ENCODE measurements at places on chromosomes 11 and 22.

GRCh38 chr22:47169801-47170140, 407.3 kb downstream of the TBC1D22A start:
- no peak for DNase-seq

DNA sequence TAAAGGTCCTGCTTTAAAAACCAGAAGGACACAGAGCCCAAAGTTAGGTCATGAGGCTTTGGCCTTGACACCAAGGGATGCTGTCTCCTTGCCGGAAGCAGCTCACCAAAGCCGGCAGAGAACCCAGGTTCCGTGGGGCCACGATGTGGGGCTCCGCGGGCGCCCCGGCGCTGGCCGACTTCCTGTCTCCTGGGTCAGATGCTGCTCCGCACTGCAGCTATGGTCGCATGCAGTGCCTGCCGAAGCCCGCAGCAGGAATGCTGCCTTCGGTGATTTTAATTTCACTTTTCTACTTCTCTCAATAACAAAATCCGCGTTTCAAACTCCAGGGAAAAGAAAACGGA, 454 bp upstream of the OTUB1 start:
- DNase-seq: peak; percentile 60

DNA sequence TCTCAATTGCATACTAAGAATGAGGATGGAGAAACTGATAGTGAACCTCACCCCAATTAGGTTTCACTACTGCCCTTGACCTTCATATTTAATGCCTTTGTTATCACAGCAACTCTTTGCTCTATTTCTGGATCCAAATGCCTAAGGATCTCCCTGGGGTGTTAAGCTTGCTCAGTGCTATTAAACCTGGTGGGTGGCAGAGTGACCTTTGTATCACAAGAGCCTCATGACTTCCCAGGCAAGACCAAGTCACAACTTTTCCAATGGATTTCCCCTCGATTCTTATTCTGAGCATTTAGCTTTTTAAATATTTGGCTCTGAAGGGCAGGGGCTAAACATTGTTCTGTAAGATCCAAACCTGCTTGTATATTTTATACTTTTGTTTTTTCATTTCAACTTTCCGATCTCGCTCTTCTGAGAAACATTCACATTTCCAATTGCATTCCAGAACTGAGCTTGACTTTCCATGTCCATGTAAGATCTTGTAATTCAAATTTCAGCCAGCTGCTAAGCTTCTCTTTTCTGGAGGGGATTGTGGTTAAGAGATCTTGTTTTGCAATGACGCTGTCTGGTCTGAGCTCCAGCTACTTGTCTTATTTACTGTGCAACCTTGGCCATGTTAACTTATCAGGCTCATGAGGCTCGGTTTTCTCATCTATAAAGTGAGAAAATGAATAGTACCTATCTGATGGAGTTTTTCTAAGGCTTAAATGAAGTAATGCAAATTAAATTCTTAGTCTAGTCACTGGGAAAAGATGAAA, 6.4 kb upstream of the EHF start:
- peak; percentile 89 for DNase-seq

GRCh38 chr22:41668971-41669911, 19.4 kb downstream of the SNU13 start:
- no peak for DNase-seq

GRCh38 chr11:14249121-14249963, 109.6 kb downstream of the RRAS2 start:
- DNase-seq: peak; percentile 68

- DNase-seq: no peak
These were observed 35.6 kb downstream of the KIF18A start for GRCh38 chr11:28072321-28072720.

GRCh38 chr22:43293259-43293654, 49.9 kb downstream of the SCUBE1 start:
- DNase-seq: no peak

DNA sequence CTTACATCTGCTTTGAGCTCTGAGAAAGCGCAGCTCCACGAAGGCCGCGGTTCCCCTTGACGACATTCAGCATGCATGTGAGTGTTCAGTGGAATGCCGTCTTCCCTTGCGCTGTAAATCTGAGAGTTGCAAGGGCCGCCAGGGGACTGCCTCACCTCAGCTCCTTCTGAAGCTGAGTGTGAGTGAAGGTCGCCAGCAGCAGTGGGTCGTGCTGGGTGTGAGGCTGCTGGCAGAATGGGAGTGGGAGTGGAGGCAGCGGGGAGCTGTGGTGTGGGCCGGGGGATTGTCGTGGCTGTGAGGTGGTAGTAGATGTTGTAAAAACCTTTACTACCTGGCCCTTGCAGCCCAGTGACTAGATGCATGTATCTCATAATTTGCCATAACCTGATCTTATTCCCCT, 65.2 kb downstream of the PPP6R2 start:
- no peak for DNase-seq

GRCh38 chr11:110919241-110919922, 207.1 kb upstream of the ARHGAP20 start:
- peak; percentile 52 for DNase-seq

- DNase-seq: peak; percentile 45
These were observed 12.0 kb downstream of the ST14 start for GRCh38 chr11:130171534-130171933.

- peak; percentile 19 for DNase-seq
These were observed 137.5 kb downstream of the CHST1 start for GRCh38 chr11:45527898-45528297.

GRCh38 chr11:12295943-12296342, 81.4 kb upstream of the PARVA start:
- no peak for DNase-seq

DNA sequence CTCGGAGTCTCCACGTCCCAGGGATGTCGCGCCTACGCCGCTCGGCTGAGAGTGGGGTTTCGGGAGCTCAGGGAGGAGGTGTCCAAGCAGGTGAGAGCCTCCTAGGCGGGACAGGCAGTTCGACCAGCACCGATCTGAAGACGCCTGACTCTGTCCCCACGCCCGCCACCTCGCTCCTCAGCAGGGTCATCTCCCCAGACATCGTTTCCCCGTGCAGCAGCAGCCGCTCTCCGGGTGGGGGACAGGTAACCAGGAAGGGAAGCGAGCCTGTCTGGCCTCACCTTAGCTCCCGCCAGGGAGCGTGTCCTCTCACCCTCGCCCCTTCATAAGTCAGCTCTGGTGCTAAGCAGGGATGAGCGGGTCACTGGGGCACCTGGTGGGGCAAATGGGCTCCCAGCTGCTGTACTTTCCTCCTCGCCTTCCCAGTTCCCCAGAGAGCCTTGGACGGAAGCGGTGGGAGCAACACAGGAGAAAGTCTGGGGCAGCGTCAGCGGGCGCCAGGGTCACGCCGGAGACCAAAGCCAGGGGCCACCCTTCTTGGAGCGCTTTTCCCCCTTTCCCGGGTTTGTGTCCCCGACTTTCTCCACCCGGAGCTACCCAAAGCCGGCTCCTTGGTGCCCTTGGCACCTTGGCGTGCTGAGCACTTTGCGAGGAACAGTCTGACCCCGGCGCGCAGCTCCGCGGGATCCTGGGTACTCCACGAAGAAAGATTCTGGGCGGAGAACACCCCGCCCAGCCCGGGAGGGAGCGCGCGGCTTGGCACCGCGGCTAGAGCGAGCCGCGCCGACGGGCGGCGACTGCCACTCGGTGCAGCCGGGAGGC, 1.6 kb downstream of the SPON1 start:
- no peak for DNase-seq

DNA sequence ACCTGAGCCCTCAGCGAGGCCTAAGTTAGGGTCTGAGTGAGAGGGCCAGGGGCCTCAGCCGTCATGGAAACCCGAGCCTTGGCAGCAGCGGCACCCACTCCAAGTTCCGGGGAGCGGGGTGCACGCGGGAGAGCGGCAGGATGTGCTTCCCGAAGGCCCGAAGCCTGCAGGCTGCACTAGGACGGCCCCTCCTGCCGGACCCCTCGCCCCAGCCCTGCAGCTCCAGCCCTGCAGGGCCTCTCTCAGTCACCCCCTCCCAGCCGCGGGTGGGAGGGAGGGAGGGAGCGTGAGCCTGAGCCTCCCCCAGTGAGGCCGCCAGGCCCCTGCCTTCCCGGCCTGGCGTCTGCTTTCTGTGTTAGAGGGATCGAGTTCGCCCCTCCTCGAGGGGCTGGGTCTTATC, 22.6 kb downstream of the MRPL23 start:
- DNase-seq: no peak

DNA sequence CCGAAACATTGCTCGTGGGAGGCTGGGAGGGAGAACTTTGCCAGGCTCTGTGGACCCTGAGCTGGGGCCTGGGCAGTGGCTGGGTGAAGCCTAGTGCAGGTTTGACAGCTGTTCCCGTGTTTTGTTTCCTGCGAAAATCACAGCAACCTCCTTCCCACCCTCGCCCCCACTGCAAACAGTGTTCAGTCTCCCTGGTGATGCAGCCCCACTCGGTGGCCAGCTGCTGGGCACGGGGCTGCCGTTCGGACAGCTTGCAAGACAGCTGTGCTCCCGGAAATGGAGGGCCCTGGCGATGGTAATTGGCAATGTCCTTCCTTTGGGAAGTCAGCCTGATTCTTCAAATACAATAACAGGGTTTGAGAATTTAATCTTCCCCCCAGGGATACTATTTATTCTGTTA, 10.4 kb upstream of the GAL start:
- no peak for DNase-seq
